ENCODE measurements at places on chromosomes 3 and 15. TPM values are rescaled to one million over a fixed set of nuclear protein-coding genes. Genes with fewer than 3 reads are reported as not detected.

Gene RGMA
- 0.18 TPM for total RNA-seq

Gene SERINC4
- total RNA-seq, result 0.05 TPM

Gene TRIM42
- total RNA-seq, result not detected

Gene TF
- 0.51 TPM for total RNA-seq

Gene RPP14
- total RNA-seq, result 14.1 TPM

Gene THRB
- total RNA-seq, result 0.99 TPM

Gene IL12A
- total RNA-seq, result 1.2 TPM

Gene IGDCC3
- 0.09 TPM for total RNA-seq

Gene FOXL2
- total RNA-seq, result 3.3 TPM

Gene SCAMP5
- total RNA-seq, result 14.0 TPM

Gene AHSG
- total RNA-seq, result 0.11 TPM

Gene CCDC39
- total RNA-seq, result not detected

Gene CCDC80
- total RNA-seq, result 64.6 TPM

Gene COPB2
- total RNA-seq, result 73.5 TPM
